Osteoblast (primary cell): ENCODE measurements at places on chromosomes 3 and 15. TPM values are rescaled to one million over a fixed set of nuclear protein-coding genes. Genes with fewer than 3 reads are reported as not detected.

DNA sequence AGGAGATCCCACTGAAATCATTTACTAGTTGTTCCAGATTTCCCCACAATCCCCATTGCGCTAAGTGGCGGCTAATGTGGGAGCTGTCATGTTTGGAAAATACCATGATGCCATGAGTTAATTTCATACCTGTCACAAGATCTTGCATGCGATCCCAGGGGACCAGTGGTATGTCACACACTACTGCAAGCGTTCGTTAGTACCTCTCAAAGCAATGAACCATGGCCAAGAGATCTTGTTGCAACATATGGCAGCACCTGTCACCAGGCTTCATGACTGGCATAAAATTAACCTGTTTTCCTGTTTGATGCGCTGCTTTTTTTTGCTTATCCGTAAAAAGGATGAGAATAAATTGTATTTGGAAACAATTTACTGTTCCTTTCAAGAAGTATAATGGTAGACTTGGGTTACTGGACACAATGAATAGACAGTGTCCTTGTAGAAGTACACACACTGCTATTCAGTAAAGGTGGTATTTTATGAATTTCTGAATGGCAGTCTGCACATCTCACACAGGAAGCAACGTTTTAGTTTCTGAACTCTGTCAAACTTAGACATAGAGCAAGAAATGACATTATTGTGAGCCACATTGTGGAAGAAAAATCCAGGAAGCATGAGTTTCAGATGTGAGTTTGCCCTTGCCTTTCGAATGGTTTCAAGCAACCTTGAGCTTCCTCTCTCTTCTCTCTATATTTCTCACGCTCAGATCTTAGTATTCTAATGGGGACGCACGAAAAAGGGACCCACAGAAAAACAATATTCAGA, 81.9 kb downstream of the CHL1 start:
- DNase-seq = no peak

The ZNF860 gene
- total RNA-seq = 0.59 and 0.72 TPM in 2 replicates

The EAF2 gene
- total RNA-seq = 1.2 and 1.4 TPM in 2 replicates

- DNase-seq = no peak
Observed at GRCh38 chr3:73046195-73046594, 15.3 kb upstream of the EBLN2 start.

GRCh38 chr3:103134023-103134724, 699.4 kb downstream of the ZPLD1 start:
- DNase-seq = no peak

DNA sequence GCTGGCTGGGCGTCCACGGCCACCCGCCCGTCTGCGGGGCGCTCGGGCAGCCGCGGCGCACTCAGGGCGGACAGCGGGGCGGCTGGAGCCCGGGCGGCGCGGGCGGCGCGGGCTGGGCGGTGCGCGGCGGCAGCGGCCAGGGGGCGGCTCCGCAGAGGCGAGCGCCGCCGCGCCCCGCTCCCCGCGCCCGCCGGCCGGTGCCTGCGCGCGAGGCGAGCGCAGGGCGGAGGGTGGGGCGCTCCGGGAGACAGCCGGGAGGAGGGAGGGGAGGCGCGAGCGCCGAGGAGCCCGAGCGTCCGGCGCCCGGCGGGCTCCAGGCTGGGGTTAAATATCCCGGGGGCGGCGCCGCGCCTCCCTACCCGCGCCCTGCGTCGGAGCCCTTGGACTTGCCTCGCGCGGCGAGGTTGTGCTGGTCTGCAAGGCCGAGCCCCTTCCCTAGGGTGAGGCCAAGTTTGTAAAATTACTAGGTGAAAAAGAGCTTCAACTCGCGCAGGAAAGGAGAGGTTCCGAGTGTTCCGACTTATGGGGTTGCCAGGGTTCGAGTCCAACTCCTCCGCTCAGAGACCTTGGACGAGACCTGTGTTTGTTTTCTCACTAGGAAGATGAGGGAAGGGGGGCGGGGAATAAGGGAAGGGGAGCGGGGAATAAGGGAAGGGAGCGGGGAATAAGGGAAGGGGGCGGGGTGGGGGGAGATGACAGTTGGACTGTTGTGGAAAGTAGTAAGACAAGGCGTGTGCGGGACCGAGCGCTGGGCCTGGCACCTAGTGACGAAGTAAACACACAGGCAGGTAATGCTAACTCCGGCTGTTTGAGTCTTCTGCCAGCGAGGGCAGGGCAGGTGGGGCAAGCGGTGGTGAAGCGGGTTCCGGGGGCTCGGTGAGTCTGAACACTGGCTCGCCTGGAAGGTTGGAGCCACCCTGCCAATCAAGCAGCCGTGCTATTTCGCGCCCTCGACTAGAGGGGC, at the start of gene TNFAIP8L3:
Gene TNFAIP8L3 (minus strand): TSS at position 301 of the 964 bp plus-strand sequence. CDS start 311 bp downstream, outside the sequence.
- DNase-seq = peak; percentile 91

The CRBN gene
- 62.5 and 76.0 TPM in 2 replicates for total RNA-seq

The GOLGA8G gene
- total RNA-seq = under 0.01 TPM in 1 of 2 replicates, not detected in the other

GRCh38 chr15:36654866-36655265, 75.4 kb downstream of the CDIN1 start:
- DNase-seq = no peak

- DNase-seq = peak; percentile 80
Observed at GRCh38 chr15:62059816-62060112, 483 bp downstream of the VPS13C start.

DNA sequence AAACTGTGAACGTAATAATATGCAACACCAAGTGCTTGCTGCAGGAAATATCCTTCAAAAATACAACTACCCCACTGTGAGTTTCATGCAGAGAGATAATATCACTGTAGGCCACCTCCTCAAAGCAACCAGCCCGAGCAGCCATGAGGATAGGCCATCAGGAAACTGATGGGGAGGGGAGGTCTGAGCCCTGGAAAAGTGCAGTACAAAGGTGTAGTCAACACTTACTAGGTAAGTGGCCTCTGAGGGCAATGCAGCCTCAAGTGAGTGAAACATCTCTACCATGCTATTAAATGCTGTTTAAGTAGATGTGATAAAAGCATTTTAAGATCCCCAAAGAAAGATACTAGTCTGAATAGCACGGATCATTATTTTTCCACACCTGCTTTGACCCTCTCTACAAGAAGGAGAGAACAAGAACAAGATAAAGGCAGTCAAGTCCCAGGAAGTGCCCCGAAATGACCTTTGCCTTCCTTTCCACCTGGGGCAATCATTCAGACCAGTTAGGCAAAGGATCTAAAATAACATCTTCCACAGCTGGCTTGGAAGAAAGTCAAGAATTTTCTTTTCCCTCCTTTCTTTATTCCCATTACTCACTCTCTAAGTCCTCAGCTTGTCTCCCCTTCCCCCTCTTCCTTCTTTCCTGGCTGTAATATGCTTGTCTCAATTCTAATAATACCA, 62.8 kb downstream of the FMN1 start:
- DNase-seq = peak; percentile 0

- peak; percentile 84 for DNase-seq
Observed at GRCh38 chr15:96070636-96071035, 259.9 kb upstream of the NR2F2 start.

DNA sequence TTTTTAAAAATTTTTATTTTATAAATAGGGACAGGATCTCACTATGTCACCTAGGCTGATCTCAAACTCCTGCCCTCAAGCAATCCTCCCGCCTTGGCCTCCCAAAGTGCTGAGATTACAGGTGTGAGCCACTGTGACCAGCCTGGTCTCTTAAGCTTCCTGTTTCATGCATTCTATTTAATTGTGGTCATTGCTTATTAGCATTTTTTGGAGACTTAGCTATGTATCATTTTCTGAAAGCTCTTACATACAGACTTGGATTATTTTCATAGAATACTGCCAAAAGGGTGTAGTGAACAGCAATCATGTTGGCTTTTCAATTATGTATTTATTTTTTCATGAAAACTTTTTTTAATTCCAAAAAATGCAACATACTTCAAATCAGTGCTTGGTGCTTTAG, 51.5 kb upstream of the DCUN1D1 start:
- DNase-seq = no peak

- DNase-seq = no peak
Observed at GRCh38 chr3:58622892-58623291, 43.7 kb downstream of the FAM3D start.

DNA sequence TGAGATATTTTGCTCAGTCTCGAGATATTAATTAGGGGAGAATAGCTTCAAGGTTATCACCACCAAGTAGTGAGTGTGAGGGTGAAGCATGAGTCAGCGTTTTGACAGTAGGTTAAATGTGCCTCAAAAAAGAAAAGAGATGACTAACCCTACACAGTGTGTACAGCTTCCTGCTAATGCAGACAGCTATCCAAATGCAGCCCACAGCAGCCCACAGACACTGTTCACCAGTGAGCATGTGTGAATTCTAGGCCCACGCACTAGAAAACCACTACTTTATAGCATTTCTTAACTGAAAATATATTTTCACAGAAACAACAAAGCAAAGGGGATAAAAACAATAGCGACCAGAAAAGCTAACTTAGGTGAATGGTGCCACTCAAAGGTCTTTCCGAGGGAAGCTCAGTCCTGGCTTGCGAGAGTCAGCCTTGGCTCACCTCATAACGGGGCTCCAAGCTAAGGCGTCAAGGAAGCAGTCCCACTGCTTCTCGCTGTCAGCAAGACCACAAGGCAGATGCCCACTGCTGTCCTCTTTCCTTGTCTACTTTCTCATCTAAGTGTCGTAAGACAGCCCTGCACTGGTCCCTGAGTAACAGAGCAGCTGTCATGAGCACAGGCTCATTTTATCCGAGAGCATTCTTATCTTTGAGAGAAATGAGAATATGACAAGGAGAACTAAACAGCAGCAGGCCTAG, 47.6 kb downstream of the TXNRD3 start:
- peak; percentile 74 for DNase-seq

- no peak for DNase-seq
Observed at GRCh38 chr3:40079847-40080240, 229.7 kb upstream of the EIF1B start.

The CORO2B gene
- 10.5 and 14.1 TPM in 2 replicates for total RNA-seq

- DNase-seq = peak; percentile 78
Observed at GRCh38 chr15:22872936-22873701, 34.7 kb downstream of the NIPA2 start.

- no peak for DNase-seq
Observed at GRCh38 chr3:99753268-99753975, 64.2 kb upstream of the CMSS1 start.

GRCh38 chr3:33645060-33645647, 72.9 kb downstream of the CLASP2 start:
- no peak for DNase-seq

The HYAL1 gene
- total RNA-seq = under 0.01 and 0.59 TPM in 2 replicates

The P2RY1 gene
- under 0.01 and 0.36 TPM in 2 replicates for total RNA-seq

DNA sequence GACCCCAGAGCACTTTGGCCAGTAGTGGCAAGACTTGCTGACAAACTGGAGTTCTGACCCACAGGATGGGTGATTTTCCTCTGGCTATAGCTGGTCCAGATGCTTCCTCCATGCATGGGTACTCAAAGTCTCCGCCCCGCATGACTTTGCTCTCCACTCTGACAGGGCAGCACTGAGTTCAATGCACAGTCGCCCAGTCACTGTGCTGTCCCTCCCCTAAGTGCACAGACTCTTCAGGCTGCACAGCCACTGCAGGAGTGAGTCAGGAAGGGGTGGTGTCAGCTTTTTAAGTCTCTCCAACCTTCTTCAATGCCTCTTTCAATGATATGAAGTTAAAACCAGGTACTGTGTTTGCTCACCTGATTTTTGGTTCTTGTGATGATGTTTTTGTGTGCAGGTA, 17.8 kb downstream of the TEX9 start:
- no peak for DNase-seq

The SLC6A1 gene
- total RNA-seq = not detected in 2 replicates

The CCNB2 gene
- 6.5 and 8.0 TPM in 2 replicates for total RNA-seq

GRCh38 chr3:45244356-45244755, 18.3 kb upstream of the TMEM158 start:
- no peak for DNase-seq

GRCh38 chr15:89356634-89357298, 22.1 kb upstream of the POLG start:
- DNase-seq = peak; percentile 93
